ENCODE measurements at places on chromosomes 1 and 21. TPM values are rescaled to one million over a fixed set of nuclear protein-coding genes. Genes with fewer than 3 reads are reported as not detected.

- H3K27ac ChIP-seq = no peak overlapping the region
- H3K36me3 ChIP-seq = no peaks in the 10 kb centered on the region
- no peak overlapping the region for H3K4me3 ChIP-seq
- peaks cover 41% of the 10 kb centered on the region for H3K27me3 ChIP-seq
These were observed 59.3 kb downstream of the NOS1AP start for GRCh38 chr1:162128693-162129356.

RIMS3 gene
- 6.1 TPM for total RNA-seq

DNA sequence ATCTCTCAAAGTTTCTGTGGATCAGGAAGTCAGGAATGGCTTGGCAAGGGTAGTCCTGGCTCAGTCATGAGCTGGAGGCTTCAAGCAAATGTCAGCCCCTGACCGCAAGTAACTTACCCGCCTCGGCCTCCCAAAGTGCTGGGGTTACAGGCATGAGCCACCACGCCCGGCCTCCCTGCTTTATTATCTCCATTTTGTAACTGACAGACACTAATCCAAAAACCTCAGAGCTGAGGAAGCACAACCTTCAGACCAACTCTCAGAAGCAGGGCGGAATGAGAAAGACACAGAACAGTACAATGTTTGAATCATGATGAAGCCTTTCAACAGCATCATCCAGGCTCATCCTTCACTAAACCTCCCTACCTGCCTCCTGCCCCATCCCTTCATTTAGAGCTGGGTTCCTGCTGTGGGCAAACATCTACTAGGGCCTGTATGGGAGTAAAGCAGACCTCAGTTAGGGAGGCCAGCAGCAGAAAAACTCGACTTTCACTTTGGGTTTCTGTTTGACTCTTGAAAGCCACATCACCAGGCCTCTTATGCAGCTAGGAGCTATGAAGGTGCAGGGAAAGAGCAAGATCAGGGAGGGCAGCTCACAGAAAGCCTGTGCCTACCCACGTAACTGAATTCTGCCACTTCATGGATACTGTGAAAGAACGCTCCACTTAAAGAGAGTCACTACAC, 84.4 kb upstream of the RAB4A start:
- peaks cover 27% of the 10 kb centered on the region for H3K4me1 ChIP-seq
- H3K36me3 ChIP-seq = no peaks in the 10 kb centered on the region
- H3K27ac ChIP-seq = peak overlapping the region; percentile 51
- peak; percentile 44 for DNase-seq
- H3K27me3 ChIP-seq = peaks cover 19% of the 10 kb centered on the region

DNA sequence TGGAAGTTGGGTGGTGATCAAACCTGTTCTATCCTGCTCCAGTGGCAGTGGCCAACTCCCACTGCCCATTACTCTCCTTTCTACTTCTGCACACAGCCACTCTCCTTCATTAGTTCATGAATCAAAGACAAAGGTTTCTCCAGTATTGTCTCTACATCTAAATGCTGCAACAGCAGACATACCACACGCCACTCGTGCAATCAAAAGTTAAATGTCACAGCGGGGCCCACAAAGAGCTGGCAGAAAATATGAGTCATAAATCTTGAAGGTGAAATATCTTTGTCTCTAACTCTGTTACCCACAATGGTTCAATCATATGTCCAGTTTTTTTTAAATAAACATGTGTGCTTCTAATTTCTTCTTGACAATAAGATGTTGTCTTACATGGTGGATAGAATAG, 13.3 kb downstream of the APCS start:
- H3K27me3 ChIP-seq = no peaks in the 10 kb centered on the region
- H3K36me3 ChIP-seq = no peaks in the 10 kb centered on the region
- H3K4me3 ChIP-seq = no peak overlapping the region
- no peak overlapping the region for H3K27ac ChIP-seq
- DNase-seq = no peak

Measured in activated CD4-positive, alpha-beta memory T cell treated with anti-CD3 and anti-CD28 coated beads, Interleukin-2, amount 10 ng/mL, durations not matched to agents 7 days and 5 days (primary cell).